ENCODE measurements at places on chromosomes 7 and 10.

GRCh38 chr7:24143547-24143946 is 140.4 kb upstream of the NPY start:
- no peak for DNase-seq

- peak; percentile 95 for DNase-seq
Observed at GRCh38 chr7:101217388-101218235, at the start of the genes PLOD3 and ZNHIT1. Gene PLOD3, minus strand, starts transcription at chr7:101217581. Its CDS starts 307 bp downstream, at chr7:101217274. Gene ZNHIT1, plus strand, starts transcription at chr7:101218165. Its CDS starts 31 bp downstream, at chr7:101218196.

- no peak for DNase-seq
Observed at GRCh38 chr7:116698930-116699721, 27.1 kb downstream of the MET start.

DNA sequence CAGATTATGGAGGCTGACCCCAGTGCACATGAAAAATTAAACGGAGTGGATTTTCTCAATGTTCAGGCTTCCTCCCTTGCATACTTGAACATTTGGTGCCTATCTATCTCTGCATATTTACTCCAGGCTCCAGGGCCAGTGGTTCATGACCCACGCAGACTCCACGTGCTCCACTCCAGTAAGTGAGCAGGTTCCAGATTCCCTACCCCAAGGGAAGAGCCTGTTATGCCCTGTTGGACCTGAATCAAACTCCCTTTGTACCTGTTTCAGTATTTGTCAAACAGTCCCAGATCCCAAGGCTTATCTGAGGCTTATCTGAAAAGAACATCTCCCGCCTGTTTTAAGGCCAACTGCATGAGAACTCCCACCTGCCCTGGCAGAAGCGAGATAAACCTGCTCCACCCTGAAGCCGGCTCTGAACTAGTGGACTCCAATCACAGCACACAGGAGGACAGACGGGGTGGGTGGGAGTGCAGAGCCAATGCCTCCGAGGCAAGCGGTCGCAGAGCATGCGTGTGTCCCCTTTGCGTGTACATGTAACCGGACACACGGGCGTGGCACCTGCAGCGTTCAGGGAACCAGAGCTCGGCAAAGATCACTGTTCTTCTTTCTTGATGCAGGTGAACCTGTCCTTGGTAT is 2.3 kb upstream of the FUOM start:
- DNase-seq = no peak

DNA sequence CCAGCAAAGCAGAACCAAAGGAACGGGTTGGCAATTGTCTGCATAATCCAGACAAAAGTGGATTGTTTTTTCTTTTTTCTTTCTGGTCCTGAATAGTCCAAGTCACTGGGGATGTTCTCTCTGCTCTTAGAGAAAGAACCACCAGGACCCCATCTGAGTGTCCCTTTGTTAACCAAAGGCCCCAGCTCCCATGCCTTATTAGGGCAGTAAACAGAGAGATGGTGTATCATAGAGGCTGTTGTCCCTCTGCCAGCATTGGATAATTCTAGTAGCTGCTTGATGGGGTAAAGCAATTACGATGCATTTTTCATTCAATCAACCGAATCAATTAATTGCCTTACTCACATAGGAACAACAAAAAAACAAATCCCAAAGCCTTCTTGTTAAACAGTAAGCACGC is 213.0 kb downstream of the BUB3 start:
- no peak for DNase-seq

- DNase-seq = no peak
Observed at GRCh38 chr7:24781106-24781505, 23.8 kb upstream of the GSDME start.

DNA sequence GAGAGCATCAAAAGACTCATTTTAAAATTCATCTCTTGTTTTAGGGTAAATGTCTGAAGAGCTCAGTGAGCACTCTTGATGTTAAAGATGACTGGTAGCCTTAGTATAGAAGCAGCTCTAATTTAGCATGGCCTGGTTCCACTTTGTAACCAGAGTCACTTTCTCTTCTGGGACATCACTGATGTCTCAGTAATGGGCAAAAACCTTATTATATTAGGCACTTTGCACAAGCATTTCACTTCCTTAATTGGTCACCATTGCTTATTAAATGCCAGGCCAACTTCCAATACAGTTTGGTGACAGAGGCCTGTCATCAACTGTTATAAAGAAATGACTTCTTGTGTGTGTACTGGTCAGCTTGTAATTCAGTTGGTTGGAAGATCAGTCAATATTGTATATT is 53.0 kb downstream of the STEAP1B start:
- DNase-seq = no peak

Data from activated naive CD4-positive, alpha-beta T cell treated with Interleukin-2 at 50 U/mL for 16 hours (primary cell).